ENCODE measurements at places on chromosomes 1 and 21. TPM values are rescaled to one million over a fixed set of nuclear protein-coding genes. Genes with fewer than 3 reads are reported as not detected.

- DNase-seq, result peak; percentile 99
Measured at GRCh38 chr21:29130270-29130969, at the start of gene MAP3K7CL. TSS of gene MAP3K7CL (plus strand) at chr21:29130644. CDS start at chr21:29133345, 2,701 bp downstream.

DNA sequence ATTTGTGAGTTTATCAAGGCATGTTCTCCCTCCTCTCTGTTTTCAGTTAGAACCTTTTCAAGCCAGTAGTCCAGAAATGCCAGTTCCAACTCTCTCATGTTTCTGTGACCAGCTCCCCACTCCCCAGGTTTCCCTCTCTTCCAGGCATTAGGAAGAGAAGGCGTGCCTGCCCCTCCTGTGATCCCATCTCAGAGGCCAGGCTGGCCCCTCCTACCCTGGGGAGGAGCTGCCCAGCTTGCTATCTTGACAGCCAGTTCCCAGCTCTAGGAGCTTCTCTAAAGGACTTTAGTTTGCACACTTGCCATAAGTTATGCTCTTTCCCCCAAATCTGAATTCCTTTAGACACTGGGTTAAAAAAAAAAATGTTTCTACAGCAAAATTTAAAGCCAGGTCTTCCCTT lies 8.9 kb downstream of the HYI start:
- no peak for DNase-seq

Gene RHEX
- not detected for total RNA-seq

DNA sequence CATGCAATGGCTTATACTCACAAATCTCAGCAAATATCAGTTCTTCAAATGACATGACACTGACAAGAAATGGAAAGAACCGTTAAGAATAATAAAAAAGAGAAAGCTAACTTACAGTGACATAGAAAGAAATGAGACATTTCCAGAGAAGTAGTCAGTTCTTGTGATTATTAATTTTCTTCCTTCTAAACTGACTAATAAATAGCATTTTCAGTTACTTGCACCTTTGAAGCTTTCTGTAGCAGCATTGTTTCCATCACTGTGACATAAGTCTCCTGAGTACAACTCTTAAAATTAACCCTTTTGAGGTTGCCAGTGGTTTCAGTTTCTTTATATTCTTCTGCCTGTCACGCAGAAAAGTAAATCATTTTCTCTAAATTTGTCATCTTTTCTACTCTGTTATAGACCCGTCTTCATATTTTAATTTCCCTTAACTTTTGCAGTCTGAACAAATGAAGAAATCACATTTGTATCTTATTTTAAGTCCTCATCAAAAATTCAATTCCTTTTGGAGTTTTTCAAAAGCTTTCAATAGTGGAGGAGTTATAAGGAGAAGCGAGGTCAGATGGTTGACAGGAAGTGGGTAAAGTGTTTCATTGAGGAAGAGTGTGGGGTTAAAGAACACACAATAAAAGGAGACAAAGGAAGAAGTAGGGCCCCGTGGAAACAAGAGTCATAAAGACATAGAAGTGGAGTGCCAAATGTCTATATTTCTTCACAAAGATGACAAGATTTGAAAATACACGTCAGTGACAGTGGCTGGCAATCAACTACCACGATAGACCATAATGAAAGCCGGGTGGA lies 57.9 kb upstream of the S1PR1 start:
- DNase-seq, result no peak

DNA sequence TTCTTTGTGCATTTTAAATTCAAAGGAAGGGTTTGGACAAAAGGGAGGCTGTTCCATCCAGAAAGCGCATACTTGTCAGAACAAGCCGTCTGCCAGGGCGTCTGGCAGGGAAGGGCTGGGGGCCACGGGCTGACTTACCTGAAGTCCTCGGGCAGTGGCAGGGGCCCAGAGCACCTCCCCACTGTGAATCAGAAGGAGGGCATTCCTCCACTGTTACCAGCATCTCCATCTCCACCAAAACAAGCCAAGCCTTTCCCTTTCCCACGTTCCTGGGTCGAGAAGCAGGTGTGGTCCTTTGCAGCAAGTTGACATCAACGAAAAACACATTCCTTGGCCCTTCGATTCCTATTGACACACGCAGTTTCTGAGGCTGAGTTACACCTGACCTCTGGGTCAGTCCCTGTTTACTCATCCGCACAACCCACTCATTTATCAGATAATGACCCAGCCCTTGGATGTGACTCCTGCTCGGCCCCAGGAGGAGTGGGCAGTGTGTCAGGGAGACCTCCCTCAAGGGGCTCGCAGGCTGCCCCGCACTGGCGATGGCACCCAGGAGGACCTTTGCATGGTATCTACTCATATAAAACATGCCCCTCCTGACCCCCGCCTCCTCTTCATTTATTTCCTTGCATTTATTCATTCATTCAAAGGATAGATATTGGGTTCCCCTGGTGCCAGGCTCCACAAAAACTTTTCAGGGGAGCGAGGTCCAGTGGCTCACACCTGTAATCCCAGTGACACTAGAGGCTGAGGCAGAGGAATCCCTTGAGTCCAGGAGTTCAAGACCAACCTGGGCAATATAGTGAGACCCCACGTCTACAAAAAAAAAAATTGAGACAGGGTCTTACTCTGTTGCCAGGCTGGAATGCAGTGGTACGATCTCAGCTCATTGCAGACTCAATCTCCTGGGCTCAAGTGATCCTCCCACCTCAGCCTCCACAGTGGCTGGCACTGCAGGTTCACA lies 60.2 kb downstream of the TOMM20 start:
- DNase-seq, result peak; percentile 48

- DNase-seq, result no peak
Measured at GRCh38 chr1:175734642-175735041, 8.8 kb downstream of the TNR start.

Gene KIF14
- 29.7 TPM for total RNA-seq

Gene LAPTM5
- total RNA-seq, result 1.2 TPM

DNA sequence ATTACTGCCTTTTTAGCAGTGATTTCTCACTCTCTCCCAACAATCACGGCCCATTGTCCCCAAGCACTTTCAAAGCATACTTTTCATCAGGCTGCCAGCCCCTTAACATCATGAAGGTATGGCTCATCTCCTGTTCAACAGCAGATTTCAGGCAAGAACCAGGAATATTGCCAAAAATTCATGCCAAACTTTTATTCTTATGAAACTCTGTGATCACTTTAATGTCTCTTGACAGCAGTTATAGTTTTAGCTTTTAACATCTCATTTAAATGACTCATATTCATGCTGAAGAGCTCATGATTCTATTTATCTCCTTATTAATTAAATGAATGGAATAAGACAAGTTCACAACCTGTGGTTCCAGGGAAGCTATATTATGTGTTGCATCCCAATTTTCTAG lies 235.1 kb downstream of the GRIK1 start:
- DNase-seq, result peak; percentile 2

Gene GJB3
- total RNA-seq, result not detected

DNA sequence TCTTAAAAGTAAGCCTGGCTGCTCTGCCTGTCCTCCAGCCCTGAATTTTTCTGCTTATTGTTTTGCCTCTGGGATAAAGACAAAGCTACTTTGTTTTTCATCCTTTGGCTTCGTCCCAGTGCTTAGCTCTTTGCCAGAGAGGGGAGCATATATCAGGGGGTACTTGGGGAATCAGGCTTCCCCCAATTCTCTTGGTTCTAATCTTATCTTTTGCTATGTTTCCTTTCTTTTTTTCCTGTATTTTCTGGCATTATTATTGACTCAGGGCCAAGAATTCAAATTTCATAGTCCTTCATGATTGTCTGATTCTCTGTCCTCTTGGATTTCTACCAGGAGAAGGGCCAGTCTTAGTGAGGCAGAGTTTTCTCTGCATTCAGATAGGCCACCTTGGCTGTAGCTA lies 51.2 kb downstream of the GIPC2 start:
- peak; percentile 21 for DNase-seq

- DNase-seq, result no peak
Measured at GRCh38 chr21:34027721-34028461, 45.5 kb upstream of the MRPS6 start.

Gene HES2
- total RNA-seq, result 0.06 TPM

DNA sequence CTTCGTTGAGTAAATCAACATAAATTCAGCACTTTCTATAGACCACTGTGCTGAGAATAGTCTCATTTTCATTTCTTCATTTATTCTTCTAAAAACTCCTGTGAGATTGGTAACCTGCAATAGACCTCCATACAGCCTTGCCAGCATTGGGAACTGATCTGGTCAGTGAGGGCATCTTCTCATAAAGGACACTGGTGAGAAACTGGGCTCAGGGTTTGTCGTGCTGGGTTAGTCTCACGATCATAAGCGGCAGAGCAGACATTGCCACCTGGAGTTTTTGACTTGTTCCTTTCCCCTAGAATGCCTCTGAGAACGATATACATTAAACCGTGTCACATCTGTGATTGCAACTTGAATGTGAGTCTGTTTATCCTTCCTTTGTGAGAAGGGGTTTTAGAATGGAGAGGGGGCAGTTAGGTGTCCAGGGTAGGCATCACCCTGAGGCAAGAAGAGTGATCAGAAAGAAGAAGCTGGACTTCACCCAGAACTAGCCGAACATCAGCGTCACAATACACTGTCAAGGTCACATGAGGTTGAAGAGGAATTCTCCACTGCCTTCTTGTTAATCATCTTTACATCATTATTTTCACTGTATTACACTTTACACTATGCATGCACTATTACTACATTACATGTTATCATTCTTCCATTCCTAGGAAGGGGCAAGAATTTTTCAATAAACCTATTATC lies 1.4 kb upstream of the TTLL7 start:
- no peak for DNase-seq

Gene RRAGC
- 21.0 TPM for total RNA-seq

GRCh38 chr1:182164273-182164672 lies 102.8 kb upstream of the ZNF648 start:
- peak; percentile 24 for DNase-seq

DNA sequence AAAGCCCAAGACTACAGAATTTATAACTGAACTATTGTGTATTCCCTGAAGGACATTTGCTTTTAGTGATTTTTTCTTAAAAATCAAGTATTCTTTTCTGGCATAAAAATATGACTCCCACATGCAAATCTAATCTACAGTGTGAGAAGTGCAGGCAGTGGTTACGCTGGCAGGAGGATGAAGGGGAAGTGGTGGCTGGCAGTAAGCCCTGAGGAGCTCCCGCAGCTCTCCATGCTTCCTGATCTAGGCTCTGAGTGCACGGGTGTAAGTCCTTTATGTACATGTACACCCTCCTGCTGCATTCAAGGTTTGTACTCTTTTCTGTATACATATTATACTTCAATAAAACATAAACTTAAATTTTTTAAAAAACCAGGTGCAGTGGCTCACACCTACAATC lies 67.5 kb upstream of the PRDX6 start:
- peak; percentile 88 for DNase-seq

Gene S1PR1
- 2.4 TPM for total RNA-seq

DNA sequence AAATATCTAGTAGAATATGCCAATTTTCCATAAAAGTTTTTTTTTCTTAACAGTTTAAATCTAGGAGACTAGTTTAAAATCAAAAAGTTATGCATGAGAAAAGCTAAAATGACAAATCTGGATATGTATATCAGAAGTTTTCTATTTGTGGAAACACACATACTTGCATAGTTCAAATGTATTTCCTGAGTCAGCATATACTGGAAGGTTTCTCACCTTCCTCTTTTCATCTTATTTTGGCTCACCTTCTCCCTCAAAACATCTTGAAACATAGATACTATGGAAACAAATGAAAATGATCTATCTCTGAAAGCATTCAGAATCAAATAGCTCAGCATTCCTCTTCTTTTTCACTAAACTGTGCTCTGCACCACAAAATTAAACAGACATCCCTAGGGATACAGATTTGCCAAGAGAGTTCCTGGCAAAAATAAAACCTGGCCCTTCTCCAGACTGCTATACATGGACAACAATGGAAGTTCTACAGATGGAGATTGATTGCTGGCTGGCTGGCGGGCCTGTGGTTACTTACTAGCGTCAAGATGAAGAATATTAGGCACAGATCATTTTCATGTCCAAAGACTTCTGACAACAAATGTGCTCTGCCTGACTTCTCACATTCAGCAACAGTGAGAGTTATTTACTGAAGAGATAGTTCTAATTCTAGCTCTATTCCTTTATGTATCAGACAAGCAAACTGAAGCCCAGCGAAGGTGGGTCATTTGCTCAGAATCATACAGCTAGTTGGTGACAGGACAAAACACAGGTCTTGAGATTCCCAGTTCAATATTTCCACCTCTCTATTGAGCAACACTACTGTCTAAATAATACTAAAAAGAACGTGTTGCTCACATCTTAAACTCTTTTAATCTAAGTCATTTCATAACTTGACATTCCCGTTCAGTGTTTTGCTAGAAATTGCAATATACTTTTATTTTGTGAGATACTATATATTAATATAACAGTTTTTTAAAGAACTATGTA lies 26.6 kb downstream of the DIPK1A start:
- peak; percentile 93 for DNase-seq

Gene REN
- not detected for total RNA-seq

- DNase-seq, result no peak
Measured at GRCh38 chr1:101911894-101912293, 84.8 kb downstream of the OLFM3 start.

DNA sequence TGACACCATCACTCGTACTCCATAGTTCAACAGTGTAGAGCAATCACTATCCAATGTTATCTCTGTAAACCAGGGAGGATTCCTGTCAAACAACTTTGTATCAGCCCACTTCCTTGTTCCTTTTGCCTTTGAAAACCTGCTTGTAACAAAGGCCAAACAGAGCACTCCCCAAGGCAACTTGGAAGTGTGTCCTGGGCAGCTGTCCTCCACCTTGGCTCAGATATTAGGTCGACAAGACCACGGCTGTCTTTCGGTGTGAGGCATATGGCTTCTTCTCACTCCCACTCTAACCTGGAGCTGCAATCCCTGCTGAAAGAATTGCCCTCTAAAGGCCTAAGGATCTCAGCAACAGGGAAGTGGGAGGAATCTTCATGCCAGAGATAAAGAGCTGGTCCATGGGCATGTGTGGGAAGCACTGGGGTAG lies 66.7 kb downstream of the ITPKB start:
- no peak for DNase-seq

DNA sequence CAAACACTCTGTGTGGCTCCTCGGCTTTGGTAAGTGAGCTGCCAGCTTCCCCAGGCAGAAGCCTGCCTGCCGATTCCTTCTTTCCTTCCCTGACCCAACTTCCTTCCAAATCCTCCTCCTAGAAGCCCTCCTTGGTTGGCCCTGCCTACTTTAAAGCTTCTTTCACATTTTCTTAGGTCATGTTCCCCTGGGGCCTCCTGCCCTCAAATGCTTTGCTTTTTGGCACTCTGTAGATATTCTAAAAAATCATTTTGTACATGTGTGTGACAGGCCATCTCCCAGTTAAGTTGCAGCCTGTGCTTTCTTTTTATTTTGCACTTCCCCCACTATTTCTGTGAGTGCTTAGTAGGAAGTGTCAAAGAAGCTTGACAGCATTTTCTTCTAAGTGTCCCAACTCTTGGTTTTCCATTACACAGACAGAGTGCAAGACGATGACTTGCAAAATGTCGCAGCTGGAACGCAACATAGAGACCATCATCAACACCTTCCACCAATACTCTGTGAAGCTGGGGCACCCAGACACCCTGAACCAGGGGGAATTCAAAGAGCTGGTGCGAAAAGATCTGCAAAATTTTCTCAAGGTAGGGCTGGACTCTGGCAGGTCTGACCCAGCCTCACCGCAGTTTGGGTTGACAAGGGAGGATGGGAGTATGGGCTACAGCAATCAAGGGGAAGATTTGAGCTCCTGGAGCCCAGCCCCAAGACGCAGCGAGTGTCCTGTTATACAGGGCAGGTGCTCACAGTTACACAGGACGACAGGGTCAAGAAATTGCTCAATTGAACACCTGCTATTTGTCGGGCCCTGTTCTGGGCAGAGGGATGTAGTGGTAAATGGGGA lies at the start of gene S100A9:
TSS of gene S100A9 (plus strand) at position 2 of the 838 bp plus-strand sequence. CDS start at position 432, 430 bp downstream.
- no peak for DNase-seq

Gene EFNA1
- not detected for total RNA-seq
